ENCODE measurements at places on chromosomes 2 and 18. TPM values are rescaled to one million over a fixed set of nuclear protein-coding genes. Genes with fewer than 3 reads are reported as not detected.
A peak's percentile ranks its signal among the peaks of the same experiment; 100 is the strongest.

DNA sequence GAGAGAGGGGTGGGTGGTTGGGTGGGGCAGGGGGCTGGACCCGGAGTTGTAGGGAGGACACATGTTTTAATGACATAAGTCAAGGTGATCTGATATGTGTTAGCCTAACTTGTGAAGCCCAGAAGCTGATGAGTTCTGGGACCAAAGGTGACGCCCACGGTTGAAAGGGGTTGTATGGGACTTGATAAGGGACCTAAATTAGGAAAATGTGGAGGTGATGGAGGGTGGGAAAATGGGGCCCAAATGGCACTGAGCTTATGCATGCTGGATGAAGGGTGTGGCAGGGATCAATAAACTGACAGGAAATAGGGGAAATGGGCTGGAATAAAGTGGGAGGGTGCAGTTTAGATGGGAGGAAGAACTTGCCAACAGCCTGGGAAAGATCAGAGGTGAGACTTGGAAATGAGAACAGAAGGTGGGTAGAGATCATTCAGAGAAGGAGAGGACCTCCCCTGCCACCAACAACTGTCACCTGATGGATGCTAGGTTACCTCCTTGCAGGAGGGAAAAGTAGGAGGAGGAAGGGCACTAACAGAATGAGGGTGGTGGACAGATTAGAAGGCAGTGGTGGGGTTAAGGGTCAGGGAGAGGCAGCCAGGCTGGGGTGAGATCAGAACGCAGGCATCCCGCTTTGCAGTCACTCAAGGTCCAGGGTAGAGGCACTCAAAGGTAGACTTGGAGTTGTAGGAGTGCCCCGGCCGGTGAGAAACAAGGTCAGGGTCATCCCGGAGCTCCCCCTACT is 15.3 kb downstream of the WNT10A start:
- peaks cover 100% of the 10 kb centered on the region for H3K27me3 ChIP-seq
- no peak overlapping the region for H3K27ac ChIP-seq
- no peaks in the 10 kb centered on the region for H3K36me3 ChIP-seq

GRCh38 chr2:196742216-196742615 is 57.3 kb downstream of the GTF3C3 start:
- no peak overlapping the region for H3K4me3 ChIP-seq
- H3K27ac ChIP-seq: no peak overlapping the region
- peaks cover 13% of the 10 kb centered on the region for H3K4me1 ChIP-seq
- no peak for DNase-seq
- no peaks in the 10 kb centered on the region for H3K27me3 ChIP-seq

DNA sequence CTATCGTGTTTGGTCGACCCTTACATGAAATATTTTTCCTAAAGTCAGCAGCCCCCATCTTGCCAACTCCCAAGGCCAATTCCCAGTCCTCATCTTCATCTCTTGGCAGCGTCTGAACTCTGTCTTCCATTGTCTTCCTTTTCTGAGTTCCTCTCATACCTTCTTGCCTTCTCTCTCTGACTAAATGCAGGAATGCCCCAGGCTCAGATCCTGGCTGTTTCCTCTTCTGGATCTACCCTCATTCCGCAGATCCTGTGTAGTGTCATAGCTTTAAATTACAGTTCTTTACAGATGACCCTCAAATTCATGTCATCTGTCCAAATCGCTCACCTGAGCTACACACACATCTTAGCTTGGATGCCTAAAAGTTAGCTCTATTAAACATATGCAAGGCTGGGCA is 94.7 kb downstream of the MMADHC start:
- H3K27ac ChIP-seq: no peak overlapping the region
- no peaks in the 10 kb centered on the region for H3K36me3 ChIP-seq
- DNase-seq: no peak
- H3K27me3 ChIP-seq: no peaks in the 10 kb centered on the region
- H3K4me1 ChIP-seq: peaks cover 4% of the 10 kb centered on the region

PCARE gene
- not detected for total RNA-seq

FAM110C gene
- 0.50 TPM for total RNA-seq

DNAH7 gene
- 0.49 TPM for total RNA-seq

RIT2 gene
- not detected for total RNA-seq

- DNase-seq: peak; percentile 99
- no peaks in the 10 kb centered on the region for H3K27me3 ChIP-seq
- H3K36me3 ChIP-seq: no peaks in the 10 kb centered on the region
- peak within 1 kb of the TSS; percentile 89 for H3K4me3 ChIP-seq
- H3K4me1 ChIP-seq: peaks cover 36% of the 10 kb centered on the region
These were observed at the start of gene MRPS9 for GRCh38 chr2:105037572-105038382. MRPS9 (plus strand) TSS chr2:105038069; CDS start chr2:105038093, 24 bp downstream.

TUBB8B gene
- total RNA-seq: 0.36 TPM
